Activated CD8-positive, alpha-beta memory T cell treated with anti-CD3 and anti-CD28 coated beads for 1 hour (primary cell): ENCODE measurements at places on chromosomes 2 and 18.

DNA sequence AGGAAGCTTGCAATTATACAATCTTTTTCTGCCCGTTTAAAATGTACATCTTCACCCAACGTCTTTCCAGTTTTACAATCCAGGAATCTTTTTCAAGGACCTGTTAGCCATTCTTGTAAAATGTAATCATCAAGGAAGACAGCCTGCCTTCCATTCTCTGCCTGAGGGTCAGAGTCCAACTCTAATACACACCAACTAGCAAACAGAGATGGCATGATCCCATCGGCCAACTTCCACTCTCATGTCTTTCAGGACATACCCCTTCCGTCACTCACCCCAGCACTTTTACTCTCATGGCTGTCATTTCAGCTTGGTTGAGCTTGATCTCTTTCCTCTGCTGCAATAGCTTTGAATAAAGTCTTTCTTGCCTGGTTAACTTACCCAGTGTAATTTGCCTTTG lies 172.5 kb upstream of the NETO1 start:
- DNase-seq: no peak

DNA sequence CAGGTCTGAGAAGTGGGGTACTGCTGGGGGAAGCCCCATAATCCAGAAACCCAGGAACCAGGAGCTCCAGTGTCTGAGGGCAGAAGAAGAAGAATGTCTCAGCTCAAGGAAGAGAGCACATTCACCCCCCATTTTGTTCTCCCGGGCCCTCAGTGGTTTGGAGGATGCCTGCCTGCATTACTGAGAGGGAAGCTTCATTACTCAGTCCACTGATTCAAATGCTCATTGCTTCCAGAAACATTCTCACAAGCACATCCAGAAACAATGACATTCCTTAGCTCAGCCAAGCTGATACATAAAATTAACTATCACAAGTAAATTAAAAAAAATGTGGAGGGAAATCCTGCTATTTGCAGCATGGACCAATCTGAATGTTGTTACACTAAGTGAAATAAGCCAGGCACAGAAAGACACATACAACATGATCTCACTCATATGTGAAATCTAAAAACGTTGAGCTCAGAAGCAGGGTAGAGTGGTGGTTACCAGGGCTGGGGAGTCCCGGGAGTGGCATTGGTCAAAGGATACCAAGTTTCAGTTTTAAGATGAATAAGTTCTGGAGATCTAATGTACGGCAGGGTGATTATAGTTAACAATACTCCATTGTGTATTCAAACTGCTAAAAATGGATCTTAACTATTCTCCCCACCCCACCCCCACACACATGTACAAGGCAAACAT lies 459.3 kb downstream of the GALR1 start:
- DNase-seq: no peak

GRCh38 chr18:62833494-62833893 lies 118.2 kb downstream of the PHLPP1 start:
- no peak for DNase-seq

GRCh38 chr2:133862400-133862977 lies 294.2 kb upstream of the NCKAP5 start:
- DNase-seq: no peak

- no peak for DNase-seq
These were observed 32.8 kb upstream of the LDLRAD4 start for GRCh38 chr18:13185675-13186198.

DNA sequence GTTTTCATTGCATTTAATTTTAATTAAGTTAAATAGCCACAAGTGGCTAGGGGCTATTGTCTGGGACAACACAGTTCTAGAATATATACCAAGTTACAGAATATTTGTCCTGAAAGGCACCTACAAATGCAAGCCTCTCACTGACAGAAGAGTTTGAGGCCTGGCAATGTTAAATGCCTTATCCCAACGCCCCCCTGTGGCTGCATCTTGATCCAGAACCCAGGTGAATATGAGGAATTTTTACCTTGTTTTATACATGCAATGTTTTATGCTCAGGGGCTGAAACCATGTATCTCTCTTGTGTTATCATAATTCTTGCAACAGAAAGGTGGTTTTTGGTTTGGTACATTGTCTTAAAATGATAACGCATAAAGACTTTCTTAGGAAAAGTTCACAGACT lies 71.8 kb upstream of the SEC11C start:
- DNase-seq: no peak
